ENCODE measurements at places on chromosomes 7 and 10. TPM values are rescaled to one million over a fixed set of nuclear protein-coding genes. Genes with fewer than 3 reads are reported as not detected.
A peak's percentile ranks its signal among the peaks of the same experiment; 100 is the strongest.

The PVRIG gene
- 1.5 TPM for total RNA-seq

GRCh38 chr10:12097791-12098190, 29.0 kb downstream of the DHTKD1 start:
- H3K27ac ChIP-seq = no peak overlapping the region
- H3K36me3 ChIP-seq = peaks cover 81% of the 10 kb centered on the region
- no peak for DNase-seq
- no peaks in the 10 kb centered on the region for H3K27me3 ChIP-seq

DNA sequence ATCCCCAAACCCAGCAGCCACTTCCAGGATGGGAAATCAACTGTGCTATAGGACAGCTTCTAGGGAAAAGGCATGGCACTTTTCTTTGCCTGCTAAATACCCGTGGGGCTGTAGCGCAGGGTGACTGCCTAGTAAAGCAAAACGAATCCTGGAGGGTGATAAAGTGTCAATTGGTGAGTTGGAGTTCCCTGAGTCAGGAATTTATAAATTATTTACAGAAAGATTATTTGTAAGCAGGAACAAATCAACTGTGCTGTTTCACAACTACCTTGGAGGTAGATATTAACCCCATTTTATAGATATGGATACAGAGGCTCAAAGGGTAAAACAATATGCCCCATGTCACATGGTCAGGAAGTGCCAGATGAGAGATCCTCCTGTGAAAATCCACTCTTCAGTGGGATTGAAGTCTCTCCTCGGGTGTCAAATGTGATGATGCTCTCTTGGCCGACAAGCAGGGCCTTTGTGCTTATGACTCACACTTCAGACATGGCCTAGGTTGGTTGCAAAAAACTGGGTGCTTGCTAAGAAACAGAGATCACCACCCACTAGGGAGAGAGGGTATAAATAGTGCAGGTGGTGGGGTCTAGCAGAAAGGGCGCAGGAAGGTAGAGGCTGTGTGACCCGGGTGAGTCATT, 383.2 kb upstream of the ZMIZ1 start:
- peak; percentile 78 for DNase-seq
- H3K27ac ChIP-seq = peak overlapping the region; percentile 25
- no peaks in the 10 kb centered on the region for H3K36me3 ChIP-seq
- no peak overlapping the region for H3K4me3 ChIP-seq
- H3K4me1 ChIP-seq = peaks cover 59% of the 10 kb centered on the region

- no peaks in the 10 kb centered on the region for H3K27me3 ChIP-seq
- H3K27ac ChIP-seq = no peak overlapping the region
- H3K4me3 ChIP-seq = no peak overlapping the region
- no peaks in the 10 kb centered on the region for H3K36me3 ChIP-seq
- no peak for DNase-seq
- H3K4me1 ChIP-seq = no peaks in the 10 kb centered on the region
These were observed 162.2 kb upstream of the WDR11 start for GRCh38 chr10:120688928-120689327.

DNA sequence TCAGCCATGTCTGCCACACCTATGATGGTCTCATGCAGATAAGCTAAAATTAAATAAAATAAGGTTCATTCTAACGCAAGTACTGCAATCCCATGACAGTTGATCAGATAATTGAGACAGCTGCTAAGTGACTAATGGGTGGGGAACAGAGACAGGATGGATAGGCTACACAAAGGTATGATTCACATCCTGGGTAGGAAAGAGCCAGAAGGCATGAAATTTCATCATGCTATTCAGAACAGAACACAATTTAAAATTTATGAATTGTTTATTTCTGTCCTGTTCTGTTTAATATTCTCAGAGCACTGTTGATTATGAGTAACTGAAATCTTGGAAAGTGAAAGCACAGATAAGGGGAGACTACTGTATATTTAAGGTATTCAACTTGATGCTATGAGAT, 381.8 kb upstream of the SORCS1 start:
- no peak overlapping the region for H3K4me3 ChIP-seq
- H3K27me3 ChIP-seq = no peaks in the 10 kb centered on the region
- H3K36me3 ChIP-seq = no peaks in the 10 kb centered on the region
- no peak overlapping the region for H3K27ac ChIP-seq
- no peaks in the 10 kb centered on the region for H3K4me1 ChIP-seq

All from esophagus muscularis mucosa (tissue), 4 donors.